ENCODE measurements at places on chromosomes 7 and 10.

- DNase-seq: no peak
Measured at GRCh38 chr10:99979066-99979685, 30.6 kb downstream of the DNMBP start.

DNA sequence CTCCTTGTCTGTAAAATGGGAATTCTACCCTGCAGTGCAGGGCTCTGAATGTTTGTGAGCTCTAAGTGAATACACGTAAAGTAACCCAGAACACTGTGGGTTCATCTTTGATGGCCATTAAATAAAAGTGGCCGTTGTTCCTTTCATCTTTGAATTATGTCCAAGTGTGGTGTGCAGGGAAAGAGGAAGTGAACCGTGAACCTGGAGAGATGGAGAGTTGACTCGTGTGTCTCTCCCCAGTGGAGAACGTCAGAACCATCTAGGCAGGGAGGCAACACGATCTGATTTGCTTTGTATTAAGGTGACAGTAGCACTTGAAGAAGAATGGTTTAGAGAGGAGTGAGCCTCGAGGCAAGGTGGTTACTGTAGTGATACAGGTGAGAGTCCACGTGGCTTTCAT lies 93.5 kb upstream of the GJD4 start:
- DNase-seq: no peak

- DNase-seq: no peak
Measured at GRCh38 chr10:62613424-62613823, 191.1 kb upstream of the ADO start.

DNA sequence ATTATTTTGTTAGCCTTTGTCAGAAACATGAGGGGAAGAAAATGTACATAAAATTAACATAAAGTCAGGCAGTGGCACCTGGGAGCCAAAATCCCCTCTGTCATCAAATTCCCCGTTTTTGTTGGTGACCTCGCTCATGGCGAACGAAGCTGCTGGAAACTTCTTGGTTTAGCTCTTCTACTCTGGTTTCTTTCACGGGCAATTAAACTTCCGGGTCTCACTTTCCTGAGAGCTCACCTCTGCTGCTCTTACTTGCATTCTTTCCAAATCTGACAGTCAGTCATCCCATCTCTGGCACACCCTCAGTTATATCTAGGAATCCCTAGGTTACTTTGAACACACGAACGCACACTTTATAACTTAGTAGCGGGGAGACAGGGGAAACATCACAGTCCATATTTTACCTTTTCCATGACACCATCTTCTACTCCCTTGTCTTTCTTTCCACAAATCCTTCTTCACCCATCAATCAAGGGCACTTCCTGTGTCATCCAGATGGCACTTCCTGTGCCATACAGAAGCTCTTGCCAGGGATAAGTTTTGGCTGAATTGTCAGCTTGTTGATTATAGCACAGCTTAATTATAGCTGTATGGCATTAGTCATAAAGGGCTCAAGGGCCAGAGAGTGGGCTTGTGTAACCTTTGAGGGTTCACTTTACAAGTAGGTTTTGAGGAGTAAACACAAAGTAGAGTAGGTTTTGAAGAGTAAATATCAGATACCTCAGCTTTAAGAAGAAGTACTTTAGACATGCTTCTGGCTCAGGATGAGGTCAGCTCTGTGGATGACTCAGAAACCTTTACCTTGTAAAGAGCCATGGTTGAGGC lies 105.1 kb downstream of the GATA3 start:
- no peak for DNase-seq

DNA sequence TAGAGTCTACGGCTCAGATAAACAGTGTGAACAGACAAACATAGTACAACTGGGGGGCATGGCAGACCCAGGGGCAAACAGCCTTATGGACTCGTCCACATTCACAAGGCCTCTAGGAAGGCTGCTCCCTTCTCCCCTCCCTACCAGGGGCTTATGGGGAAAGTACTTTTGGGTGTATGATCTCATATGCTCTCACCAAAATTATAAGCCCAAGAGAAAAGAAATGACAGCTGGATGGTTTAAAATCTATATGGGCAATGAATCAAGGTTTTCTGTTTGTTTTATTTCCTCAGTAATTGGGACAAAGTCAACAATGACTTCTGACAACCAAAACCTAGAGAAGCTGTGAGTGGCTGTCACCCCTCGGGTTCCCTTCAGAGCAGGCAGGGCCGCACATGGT lies 144.4 kb downstream of the PKD1L1 start:
- no peak for DNase-seq

DNA sequence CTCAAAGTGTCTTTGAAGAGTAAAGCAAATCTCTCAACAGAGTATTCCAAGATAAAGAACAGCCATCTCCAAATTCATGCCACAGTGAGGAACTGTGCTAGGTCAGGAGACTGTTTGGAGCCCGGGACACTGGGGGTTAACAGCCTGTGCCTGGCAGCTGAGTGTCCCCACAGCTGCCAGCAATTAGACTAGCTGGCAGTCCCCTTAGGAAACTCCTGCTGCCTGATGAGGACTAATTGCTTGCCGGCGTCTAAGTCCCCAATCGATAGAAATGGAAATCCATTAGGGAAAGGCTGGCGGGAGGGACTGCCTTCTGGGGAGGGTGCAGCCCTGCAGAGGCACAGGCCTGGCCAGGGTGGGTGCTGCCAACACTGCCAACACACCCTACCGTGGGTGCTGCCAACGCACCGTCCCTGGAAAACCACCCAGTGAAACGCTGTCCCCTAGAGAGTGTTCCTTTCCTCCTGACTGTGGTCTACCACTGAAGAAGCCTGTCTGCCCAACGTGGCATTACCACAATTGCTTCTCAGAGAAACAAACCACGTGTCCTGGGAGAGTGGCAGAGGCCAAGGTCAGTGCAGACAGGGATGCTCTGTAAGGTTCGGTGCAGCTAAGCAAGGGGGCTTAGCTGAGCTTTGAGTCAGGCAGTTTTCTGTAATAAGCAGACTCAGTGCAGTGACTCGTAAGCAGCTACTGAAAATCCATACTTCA lies 60.8 kb downstream of the XRCC2 start:
- no peak for DNase-seq

- DNase-seq: no peak
Measured at GRCh38 chr7:1642291-1642731, 27.8 kb upstream of the ELFN1 start.

GRCh38 chr7:6516387-6516983 lies 34.8 kb downstream of the GRID2IP start:
- DNase-seq: peak; percentile 28

DNA sequence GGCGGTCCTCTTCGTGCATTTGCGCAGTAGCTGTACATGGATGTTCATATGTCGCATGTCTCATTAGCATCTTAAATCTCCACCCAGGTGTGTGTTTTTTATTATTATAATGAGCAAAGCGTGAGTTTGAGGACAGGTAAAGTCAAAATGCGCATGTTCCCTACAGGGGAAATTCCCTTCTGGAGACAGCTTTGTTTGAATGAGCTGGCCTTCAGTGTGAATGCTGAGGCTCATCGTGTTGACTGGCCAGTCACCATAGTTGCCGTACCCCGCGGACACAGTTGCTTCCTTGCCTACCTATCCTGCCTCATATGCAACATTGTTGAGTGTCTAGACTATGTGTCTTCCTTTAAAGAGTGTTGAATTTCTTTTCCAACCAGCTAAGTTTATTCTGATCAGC lies 13.6 kb downstream of the LYZL1 start:
- no peak for DNase-seq
